ENCODE measurements at places on chromosomes 7 and 10. TPM values are rescaled to one million over a fixed set of nuclear protein-coding genes. Genes with fewer than 3 reads are reported as not detected.
A peak's percentile ranks its signal among the peaks of the same experiment; 100 is the strongest.

Gene ATOH7
- total RNA-seq: not detected

Gene CPA2
- not detected for total RNA-seq

Gene DENND10
- 48.4 TPM for total RNA-seq

Gene PODXL
- 5.5 TPM for total RNA-seq

Gene PHKG1
- total RNA-seq: 0.21 TPM

Gene OR2A1
- total RNA-seq: not detected

Gene RHBDD2
- total RNA-seq: 39.5 TPM

GRCh38 chr7:105621617-105622016 is 40.3 kb upstream of the EFCAB10 start:
- no peaks in the 10 kb centered on the region for H3K4me1 ChIP-seq
- H3K27me3 ChIP-seq: no peaks in the 10 kb centered on the region
- H3K4me3 ChIP-seq: no peak overlapping the region
- no peaks in the 10 kb centered on the region for H3K36me3 ChIP-seq
- DNase-seq: no peak

GRCh38 chr10:74343804-74344203 is 192.8 kb downstream of the ADK start:
- no peak overlapping the region for H3K27ac ChIP-seq
- peaks cover 9% of the 10 kb centered on the region for H3K36me3 ChIP-seq
- no peak overlapping the region for H3K4me3 ChIP-seq
- no peak for DNase-seq

- H3K4me3 ChIP-seq: no peak overlapping the region
- no peak for DNase-seq
- H3K27ac ChIP-seq: no peak overlapping the region
These were observed 76.1 kb downstream of the GPR37 start for GRCh38 chr7:124689523-124689922.

DNA sequence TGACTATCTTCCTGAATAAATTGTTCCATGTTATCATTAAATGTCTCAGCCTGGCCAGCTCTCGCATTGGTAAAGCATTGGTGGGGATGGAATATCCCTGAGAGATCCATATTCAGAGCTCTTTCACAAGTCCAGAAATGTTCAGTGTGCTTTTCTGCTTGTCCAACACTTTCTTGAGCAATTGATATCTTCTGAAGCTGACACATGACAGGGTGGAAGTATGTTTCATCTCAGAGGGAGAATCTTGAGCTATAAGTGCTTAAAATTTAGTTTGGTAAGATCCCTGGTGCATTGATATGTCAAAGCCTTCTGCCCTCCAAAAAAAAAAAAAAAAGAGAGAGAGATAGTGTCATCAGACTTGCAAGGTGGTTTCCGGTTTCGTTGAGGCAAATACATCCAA is 7.4 kb downstream of the IFIT3 start:
- no peaks in the 10 kb centered on the region for H3K27me3 ChIP-seq
- H3K4me3 ChIP-seq: no peak overlapping the region
- DNase-seq: no peak

DNA sequence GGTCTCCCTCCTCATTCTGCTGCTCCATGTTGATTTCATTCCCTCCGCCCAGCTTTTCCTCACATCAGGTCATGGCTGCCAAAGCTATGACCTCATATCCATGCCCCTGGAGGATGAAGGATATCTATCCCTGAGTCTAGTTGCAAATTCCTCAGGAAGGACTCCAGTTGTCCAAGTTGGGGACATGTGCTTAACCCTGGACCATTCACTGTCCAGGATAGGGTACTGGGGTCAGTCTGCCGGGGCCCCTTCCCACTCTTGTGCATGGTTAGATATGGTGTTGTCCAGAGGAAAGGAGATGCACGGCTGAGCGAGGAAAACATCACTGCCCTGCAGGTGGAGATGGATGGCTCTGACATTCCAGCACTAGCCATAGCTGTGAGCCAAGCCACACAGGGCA is 51.9 kb upstream of the COMTD1 start:
- no peaks in the 10 kb centered on the region for H3K36me3 ChIP-seq
- no peak overlapping the region for H3K4me3 ChIP-seq
- no peak overlapping the region for H3K27ac ChIP-seq
- H3K4me1 ChIP-seq: no peaks in the 10 kb centered on the region
- DNase-seq: peak; percentile 22

DNA sequence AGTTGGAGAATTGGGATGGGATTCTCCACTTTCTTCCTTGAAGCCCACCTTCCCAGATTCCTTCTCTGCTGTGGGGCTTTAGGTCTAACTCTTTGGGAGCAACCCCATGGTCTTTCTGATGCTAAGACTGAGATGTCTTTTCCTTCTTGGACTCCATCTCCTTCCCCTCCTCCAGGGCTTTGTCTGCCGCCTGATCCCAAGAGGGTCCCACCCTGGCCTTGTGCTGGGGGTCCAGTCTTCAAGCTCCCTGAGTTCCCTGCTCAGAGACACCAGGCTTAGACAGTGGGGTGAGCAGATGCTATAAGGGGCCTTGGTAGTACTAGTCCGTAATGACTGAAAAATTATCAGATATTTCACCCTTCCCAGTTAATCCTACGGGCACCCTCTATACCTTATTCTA is 150.5 kb downstream of the PTPN20 start:
- H3K4me1 ChIP-seq: no peaks in the 10 kb centered on the region
- peaks cover 10% of the 10 kb centered on the region for H3K27me3 ChIP-seq
- H3K4me3 ChIP-seq: no peak overlapping the region
- H3K36me3 ChIP-seq: no peaks in the 10 kb centered on the region

DNA sequence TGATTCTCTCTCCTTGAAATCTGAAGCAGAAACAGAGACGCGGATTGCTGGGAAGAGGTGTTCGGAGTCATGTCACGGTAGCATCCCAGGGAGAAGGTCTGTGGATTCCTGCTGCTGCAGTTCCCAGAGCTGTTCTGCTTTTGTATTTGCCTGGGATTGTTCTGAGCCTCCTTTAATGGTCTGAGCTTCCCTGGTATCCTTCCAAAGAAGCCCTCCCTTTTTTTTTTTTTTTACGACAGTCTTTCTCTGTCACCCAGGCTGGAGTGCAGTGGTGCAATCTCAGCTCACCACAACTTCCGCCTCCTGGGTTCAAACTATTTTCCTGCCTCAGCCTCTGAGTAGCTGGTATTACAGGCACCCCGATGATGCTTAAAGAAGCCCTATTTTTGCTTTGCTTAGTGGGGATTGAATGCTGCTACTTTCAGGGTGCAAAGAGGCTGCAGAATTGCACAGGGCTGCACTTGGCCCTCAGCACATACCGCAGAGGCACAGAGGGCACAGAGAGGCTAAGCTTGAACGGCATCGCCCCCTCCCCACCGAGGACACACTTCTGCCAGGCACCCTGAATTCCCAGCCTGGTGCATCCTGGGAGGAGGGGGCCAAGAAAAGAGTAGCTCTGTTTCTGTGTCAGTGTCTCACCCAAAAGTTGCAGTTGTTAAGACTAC is 208.6 kb upstream of the GALNT17 start:
- H3K4me3 ChIP-seq: no peak overlapping the region
- no peak overlapping the region for H3K27ac ChIP-seq
- H3K36me3 ChIP-seq: no peaks in the 10 kb centered on the region
- H3K27me3 ChIP-seq: no peaks in the 10 kb centered on the region

GRCh38 chr7:35748371-35748770 is 52.5 kb upstream of the SEPTIN7 start:
- H3K27me3 ChIP-seq: 0 out of 2 replicates have a peak, but pooled peaks cover 4% of the 10 kb centered on the region
- no peaks in the 10 kb centered on the region for H3K4me1 ChIP-seq
- no peaks in the 10 kb centered on the region for H3K36me3 ChIP-seq
- no peak overlapping the region for H3K27ac ChIP-seq

DNA sequence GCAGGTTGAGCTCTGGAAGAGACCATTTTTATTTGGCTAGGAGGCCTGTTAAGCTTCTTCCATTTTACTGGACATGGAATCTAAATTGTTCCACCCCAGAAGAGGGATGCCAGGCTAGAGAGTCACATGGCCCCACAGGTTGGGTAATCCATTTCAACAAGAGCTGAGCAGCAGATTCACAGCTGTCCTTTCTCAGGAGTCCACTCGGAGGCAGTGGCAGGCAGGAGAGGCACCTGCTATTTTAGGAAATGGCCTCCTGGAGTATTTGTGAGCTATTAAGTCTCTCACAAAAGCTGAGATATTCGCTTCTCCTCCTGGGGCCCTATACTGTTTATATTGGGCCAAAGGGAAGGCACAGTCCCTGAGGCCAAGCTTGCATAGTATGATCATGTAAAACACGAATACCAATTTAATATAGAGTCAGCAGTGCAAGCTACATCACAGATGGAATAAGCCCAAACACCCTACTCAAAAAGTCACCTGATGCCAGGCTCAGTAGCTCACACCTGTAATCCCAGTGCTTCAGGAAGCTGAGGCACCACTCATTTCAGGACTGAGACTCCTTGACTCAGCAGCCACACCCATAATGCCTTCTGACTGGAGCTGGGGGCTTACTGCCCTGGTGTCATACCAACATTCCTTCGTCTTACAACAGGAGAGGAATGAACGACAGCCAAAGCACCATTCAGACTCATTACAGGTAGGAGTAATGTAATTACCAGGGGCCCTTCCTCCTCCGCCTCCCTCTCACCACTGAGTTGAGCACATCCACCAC is 124.1 kb downstream of the LMBR1 start:
- H3K4me1 ChIP-seq: no peaks in the 10 kb centered on the region
- DNase-seq: no peak

DNA sequence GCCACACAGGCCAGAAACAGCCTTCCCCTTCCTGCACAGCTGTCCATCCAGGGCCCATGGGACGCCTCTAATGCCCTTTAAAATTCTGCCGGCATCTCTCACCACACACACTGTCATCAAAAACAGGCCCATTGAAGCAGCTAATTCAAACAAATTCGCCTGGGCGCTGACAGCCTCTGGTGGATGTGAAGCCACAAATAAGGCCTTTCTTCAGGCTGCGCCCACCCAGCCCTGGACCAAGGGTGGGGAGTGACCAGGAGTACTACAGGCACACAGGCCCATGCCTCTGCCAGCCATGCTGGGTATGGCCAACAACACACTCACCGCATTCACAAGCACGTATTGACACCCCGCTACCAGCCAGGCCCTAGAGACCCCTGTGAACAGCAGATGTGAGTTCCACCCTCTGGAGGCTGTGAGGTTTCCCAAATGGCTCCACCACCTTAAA is 54.6 kb downstream of the SLIT1 start:
- no peaks in the 10 kb centered on the region for H3K36me3 ChIP-seq
- DNase-seq: no peak
- H3K4me3 ChIP-seq: no peak overlapping the region
- peaks cover 30% of the 10 kb centered on the region for H3K27me3 ChIP-seq

GRCh38 chr7:96359876-96360275 is 38.0 kb upstream of the SLC25A13 start:
- no peaks in the 10 kb centered on the region for H3K4me1 ChIP-seq
- H3K4me3 ChIP-seq: no peak overlapping the region
- H3K27ac ChIP-seq: no peak overlapping the region
- H3K36me3 ChIP-seq: no peaks in the 10 kb centered on the region
- DNase-seq: no peak

DNA sequence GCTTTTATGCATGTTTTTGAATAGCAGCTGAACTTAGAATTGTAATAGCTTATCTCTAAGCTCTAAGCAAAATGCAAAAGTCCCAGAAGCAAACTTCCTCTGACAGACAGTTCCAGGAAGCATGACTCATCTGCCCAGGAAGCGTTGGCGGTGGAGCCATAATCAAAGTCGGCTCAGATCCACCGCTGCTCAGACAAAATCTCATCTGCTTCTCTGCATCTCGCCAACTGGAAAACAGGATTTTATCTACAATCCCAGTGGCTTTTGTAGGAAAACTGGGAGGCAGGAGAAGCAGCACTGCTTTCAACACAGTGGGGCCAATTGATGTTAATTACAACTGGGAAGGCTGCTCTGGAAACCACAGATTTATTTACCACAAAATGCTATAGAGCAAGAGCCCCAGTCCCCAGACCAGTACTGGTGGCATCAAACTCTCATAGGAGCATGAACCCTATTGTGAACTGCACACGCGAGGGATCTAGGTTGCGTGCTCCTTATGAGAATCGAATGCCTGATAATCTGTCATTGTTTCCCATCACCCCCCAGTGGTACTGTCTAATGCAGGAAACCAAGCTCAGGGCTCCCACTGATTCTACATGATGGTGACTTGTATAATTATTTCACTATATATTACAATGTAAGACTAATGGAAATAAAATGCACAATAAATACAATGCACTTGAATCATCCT is 99.9 kb downstream of the CUBN start:
- peaks cover 41% of the 10 kb centered on the region for H3K4me1 ChIP-seq
- H3K4me3 ChIP-seq: no peak overlapping the region
- no peaks in the 10 kb centered on the region for H3K36me3 ChIP-seq
- peak; percentile 75 for DNase-seq
- no peaks in the 10 kb centered on the region for H3K27me3 ChIP-seq

DNA sequence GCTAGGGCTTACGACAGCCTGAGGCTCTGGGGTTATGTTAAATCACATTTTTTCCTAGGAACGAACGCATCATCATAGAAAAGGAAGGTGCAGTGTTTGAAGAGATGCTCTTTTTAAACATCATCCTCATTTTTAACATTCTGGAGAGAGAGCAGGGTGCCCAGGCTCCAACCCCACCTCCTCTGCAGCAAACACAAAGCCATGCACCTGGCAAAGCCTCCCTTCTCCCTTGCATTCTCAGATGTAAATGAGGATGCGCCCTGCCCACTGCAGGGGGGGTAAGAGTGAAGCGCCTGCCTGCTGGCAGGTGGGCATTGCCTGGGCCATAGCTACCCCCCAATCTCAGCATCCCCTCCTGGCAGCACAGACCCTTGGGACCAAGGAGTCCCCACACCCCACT is 92.4 kb downstream of the PTPRN2 start:
- no peak overlapping the region for H3K4me3 ChIP-seq
- no peak for DNase-seq
- H3K27me3 ChIP-seq: no peaks in the 10 kb centered on the region
- H3K36me3 ChIP-seq: no peaks in the 10 kb centered on the region

- H3K27ac ChIP-seq: no peak overlapping the region
- H3K4me3 ChIP-seq: no peak overlapping the region
- no peaks in the 10 kb centered on the region for H3K4me1 ChIP-seq
- H3K27me3 ChIP-seq: peaks cover 12% of the 10 kb centered on the region
These were observed 50.1 kb upstream of the IFRD1 start for GRCh38 chr7:112400141-112400540.

DNA sequence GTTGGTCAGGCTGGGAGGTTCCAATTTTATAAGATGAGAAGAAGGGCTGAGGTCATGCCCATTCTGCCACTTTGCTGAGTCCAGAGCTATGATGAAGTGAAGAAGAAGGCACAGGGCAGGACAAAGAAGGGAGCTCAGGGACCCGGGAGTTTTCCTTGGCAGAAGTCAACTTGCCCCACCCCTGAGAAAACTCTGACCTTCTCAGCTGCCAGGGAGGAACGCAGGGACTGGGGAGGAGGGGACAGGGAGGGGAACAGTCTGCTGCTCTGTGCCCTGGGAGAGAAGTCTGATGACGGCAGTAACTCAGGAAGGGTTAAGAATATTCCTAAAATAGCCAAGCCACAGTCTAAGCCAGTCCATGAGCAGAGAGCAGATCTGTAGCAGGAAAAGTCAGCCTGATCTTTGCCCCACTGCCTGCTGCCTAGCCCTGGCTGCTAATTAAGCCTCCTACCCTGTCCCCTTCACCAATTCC is 11.7 kb downstream of the ADIRF start:
- H3K27ac ChIP-seq: no peak overlapping the region
- no peaks in the 10 kb centered on the region for H3K27me3 ChIP-seq
- no peaks in the 10 kb centered on the region for H3K4me1 ChIP-seq
- no peak overlapping the region for H3K4me3 ChIP-seq

- H3K27me3 ChIP-seq: no peaks in the 10 kb centered on the region
- DNase-seq: no peak
- no peaks in the 10 kb centered on the region for H3K4me1 ChIP-seq
- no peak within 1 kb of the TSS for H3K27ac ChIP-seq
- H3K4me3 ChIP-seq: no peak within 1 kb of the TSS
These were observed at the start of gene TFEC for GRCh38 chr7:116030651-116031276. Gene TFEC, minus strand, starts transcription at chr7:116030763. Its CDS starts 46,322 bp downstream, at chr7:115984441.
